Coronary artery (tissue), 2 donors: ENCODE measurements at places on chromosomes 11 and 22.
A peak's percentile ranks its signal among the peaks of the same experiment; 100 is the strongest.

DNA sequence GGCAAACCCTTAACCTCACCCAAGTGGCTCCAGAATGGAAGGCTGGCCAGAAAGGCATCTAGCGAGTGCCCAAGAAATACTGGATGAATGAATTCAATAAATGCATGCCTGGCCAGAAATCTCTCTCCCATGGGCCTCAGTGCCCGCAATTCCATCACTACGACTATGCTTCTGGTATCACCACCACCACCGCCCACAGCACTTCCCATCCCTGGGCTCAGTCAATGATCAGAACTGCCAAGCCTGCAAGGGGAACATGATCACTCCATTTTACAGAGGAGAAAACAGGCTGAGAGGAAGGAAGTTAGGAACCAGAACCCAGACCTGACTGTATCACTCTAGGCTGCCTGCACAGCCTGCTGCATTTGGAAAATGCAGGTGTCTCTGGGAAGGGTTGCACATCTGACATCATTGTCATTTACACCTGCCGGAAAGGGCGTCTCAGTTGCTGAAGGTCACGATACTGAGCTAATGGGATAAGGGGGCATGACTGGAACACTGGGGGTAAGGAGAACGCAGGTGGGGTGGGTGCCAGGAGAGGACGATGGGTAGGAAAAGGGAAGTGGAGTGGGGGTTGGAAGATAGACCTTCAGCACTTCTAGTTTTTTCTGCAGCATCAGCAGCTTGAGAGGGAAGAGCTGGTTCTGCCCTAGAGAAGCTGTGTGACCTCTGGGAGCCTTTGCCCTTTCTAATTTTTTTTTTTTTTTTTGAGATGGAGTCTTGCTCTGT is 3.2 kb downstream of the GPR152 start:
- no peak for DNase-seq

DNA sequence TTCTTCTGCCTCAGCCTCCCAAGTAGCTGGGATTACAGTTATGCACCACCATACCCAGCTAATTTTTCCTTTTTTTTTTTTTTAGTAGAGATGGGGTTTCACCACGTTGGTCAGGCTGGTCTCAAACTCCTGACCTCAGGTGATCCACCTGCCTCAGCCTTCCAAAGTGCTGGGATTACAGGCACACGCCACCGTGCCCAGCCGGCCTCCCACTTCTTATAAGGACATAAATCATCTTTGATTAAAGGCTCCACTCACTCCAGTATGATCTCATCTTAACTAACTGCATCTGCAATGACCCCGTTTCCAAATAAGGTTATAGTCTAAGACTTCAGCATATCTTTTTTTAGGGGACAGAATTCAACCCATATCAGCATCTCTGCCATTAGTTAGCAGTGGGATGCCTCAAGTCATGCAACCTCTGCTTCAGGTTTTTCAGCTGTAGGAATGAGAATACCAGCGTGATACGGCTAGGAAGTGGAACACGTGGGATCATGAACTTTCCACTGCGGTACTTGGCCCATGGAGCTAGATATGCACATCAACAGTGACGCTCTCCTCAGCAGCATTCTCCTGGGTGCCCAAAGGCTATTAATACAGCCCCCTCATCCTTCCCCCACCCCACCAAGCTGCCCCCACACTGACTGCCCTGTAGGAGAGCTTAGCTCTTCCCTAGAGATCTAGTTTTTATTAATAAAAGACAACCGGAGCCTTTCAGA is 41.4 kb downstream of the MCHR1 start:
- no peak for DNase-seq

DNA sequence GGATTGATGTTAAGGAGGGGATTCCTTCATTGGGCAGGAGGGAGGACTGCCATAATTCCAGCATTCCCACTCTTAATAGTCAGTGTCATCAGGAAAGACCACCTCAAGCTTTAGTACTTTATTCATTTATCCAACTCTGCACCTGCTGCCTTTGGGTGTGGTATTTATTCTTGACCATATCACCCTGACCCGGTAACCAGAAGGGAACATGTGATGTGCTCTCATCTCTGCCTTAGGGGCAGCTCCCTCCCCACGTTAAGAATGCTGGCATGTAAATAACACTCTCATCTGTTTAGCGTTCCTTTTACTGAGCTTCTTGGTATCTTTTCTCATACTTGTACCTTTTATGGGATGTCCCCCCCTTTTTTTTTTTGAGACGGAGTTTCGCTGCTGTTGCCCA is 7.7 kb downstream of the CAT start:
- DNase-seq = no peak

GRCh38 chr11:7524462-7525235 is 10.8 kb downstream of the PPFIBP2 start:
- DNase-seq = no peak

- no peak for DNase-seq
Measured at GRCh38 chr11:5992604-5993251, 5.9 kb upstream of the OR52L1 start.

DNA sequence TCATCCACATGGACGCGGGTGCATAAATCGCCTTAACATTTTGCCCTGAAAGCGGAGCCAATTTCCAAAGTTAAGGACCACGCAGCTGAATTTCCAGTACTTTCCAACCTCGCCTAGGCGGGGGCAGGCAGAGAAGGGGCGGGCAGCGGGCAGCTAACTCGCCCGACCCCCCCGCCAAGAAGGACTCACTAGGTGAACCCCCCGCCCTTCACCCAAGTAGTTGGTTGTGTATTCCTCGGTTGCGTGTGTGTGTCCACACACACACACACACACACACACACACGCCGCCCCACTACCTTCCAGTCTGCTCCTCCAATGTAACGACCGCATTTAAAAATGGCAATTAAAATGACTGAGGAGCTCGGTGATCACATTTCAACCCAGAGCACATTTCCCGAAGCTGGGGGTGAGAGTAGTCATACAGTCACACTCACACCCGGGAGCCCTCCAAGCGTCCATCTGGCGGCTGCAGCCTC is 1.4 kb downstream of the TENM4 start:
- DNase-seq = no peak

DNA sequence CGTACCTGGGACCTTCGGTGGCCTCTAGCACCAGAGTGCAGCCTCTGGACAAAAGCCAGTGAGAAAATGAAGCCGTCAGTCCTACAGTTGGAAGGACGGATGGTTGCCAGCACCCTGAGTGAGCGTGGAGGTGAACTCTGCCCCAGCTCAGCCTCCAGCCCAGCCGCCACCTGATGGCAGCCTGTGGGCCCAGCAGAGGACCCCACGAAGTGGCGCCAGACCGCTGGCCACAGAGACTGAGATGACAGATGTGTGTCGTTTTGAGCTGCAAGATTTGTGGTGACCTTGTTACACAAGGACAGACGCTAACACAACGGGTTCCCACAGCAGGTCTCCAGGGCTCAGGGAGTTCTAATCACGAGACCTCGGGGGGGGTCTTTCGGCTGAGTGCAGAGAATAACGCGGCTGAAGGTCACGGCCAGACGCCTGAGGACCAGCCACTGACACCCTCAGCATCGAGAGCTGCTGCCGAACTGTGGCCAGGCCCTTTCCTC is 75.0 kb downstream of the BRD1 start:
- DNase-seq = peak; percentile 57

- no peak for DNase-seq
Measured at GRCh38 chr11:559712-560304, 730 bp downstream of the LMNTD2 start.

- no peak for DNase-seq
Measured at GRCh38 chr22:28815111-28815510, 14.7 kb upstream of the XBP1 start.

DNA sequence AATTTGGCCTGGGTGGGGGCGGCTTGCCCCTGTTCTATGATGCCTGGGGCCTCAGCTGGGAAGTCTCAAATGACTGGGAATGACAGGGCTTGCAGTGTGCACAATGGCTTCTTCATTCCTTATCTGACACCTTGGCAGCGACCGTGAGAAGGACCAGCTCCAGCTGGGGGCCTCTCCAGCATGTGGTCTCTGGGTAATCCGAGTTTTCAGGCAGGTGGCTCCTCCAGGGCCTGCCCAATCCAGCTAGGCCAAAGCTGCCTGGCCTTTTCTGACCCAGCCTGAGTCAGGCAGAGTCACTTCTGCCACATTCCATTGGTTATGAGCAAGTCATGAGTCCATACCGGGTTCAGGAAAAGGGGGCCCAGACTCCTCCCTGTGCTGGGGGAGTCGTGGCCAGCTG is 646.0 kb downstream of the OPCML start:
- DNase-seq = no peak
